ENCODE measurements at places on chromosomes 7 and 10.

GRCh38 chr10:43255634-43256431 is 11.0 kb downstream of the RASGEF1A start:
- no peak for DNase-seq

GRCh38 chr7:25238066-25238725 is 9.9 kb upstream of the NPVF start:
- no peak for DNase-seq

DNA sequence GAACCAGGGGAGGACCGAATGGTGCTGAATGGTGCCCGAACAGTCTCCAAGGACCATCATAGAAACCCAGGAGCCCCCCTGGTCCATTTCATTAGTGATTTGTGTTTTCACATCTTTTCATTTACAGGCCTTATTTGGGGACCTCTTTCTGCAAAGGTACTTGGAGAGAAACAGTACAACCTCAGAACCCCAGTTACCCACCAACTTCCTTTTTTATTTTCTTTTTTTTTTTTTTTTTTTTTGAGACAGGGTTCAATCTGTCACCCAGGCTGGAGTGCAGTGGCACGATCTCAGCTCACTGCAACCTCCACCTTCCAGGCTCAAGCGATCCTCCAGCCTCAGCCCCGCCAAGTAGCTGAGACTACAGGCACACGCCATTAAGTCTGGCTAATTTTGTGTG is 13.0 kb upstream of the ELN start:
- no peak for DNase-seq

GRCh38 chr10:102405632-102406031 is 10.1 kb downstream of the NFKB2 start:
- no peak for DNase-seq

DNA sequence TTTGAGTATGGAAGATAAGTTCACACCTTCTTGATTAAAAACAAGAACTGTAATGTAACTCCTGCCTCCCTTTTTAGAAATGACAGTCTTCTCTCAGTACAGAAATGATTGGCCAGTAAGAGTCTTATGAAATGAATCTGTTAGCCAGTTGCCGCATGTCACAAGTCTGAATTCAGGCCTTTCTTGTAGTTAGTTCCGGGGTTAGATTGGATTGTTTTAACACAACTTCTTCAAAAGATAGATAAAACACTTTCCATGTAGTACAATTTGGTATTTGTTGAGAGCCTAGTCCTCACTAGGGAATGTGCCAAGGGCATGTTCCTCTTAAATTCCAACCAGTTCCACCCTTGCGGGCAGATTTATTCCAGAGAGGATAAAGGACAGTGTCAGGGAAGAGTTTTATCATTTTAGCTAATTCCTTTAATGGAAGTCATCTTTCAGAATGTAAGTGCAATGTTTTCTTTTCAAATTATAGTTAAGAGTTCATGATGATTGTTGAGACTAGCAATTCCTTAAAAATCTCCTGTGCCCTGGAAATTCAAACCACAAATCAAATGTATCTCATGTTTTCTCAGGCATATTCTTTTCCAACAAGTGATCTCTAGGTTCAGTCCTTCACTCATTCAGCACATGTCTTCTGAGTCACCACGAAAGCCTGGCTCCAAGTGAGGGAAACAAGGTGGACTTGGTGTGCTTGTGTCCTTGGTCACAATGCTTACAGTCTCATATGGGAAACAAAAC is 4.1 kb downstream of the FHIP2A start:
- DNase-seq = no peak

- DNase-seq = no peak
These were observed 972 bp downstream of the ORC5 start for GRCh38 chr7:104206841-104207240.

- DNase-seq = no peak
These were observed 37.1 kb downstream of the COL13A1 start for GRCh38 chr10:69838853-69839252.

- DNase-seq = no peak
These were observed 606.0 kb upstream of the GHITM start for GRCh38 chr10:83533290-83533689.

DNA sequence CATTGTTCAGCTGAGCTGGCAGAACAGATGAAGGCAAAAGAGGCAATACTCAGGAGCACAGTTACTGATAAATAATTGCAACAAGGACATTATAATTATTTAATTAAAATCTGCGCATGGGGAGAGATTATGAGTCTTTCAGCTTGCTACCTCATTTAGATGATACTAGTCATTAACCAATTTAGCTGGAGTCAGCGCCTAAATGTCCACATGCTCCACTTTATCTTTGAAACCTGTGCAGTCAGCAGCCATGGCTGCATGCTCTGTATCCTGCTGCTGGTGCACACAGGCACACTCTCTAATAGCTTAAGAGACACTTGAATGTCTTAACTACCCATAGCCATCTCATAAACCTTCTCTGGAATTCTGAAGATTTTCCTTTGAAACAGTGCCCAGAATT is 196.8 kb downstream of the PPP1R3A start:
- no peak for DNase-seq

DNA sequence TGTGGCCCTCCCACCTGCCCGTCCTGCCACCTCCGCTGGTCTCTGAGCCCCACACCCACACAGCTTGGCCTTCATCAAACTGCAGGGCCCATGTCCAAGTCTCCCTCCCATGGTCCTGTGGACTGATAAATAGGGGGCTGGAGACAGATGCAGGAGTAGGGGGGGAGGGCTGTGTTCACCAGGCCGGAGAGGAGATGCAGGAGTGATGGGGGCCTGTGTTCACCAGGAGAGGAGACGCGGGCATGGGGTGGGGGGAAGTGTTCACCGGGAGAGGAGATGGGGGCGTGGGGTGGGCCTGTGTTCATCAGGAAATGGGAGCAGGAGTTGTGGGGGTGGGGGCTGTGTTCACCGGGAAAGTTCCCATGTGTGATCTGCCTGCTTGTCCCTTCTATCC is 37.0 kb downstream of the JAKMIP3 start:
- DNase-seq = no peak

- DNase-seq = no peak
These were observed 165.2 kb downstream of the RELN start for GRCh38 chr7:103824251-103824650.

DNA sequence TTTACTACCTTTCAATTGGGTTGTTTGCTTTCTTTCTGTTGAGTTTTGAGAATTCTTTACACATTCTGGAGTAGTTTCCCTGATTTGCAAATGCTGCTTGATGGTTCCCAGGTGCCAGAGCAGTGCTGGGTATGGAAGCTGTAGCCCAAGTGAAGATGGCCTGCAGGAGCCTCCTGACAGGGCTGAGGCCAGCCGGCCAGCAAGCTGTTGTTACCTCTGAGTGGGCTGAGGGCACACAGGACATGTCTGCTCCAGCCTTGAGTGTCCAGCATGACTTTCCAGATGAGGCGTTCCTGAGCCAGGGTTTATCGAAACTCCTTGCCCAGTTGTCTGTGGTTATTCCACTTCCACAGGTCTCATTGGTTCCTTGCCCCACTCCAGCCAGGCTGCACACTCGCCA is 164.6 kb upstream of the TNS3 start:
- no peak for DNase-seq

DNA sequence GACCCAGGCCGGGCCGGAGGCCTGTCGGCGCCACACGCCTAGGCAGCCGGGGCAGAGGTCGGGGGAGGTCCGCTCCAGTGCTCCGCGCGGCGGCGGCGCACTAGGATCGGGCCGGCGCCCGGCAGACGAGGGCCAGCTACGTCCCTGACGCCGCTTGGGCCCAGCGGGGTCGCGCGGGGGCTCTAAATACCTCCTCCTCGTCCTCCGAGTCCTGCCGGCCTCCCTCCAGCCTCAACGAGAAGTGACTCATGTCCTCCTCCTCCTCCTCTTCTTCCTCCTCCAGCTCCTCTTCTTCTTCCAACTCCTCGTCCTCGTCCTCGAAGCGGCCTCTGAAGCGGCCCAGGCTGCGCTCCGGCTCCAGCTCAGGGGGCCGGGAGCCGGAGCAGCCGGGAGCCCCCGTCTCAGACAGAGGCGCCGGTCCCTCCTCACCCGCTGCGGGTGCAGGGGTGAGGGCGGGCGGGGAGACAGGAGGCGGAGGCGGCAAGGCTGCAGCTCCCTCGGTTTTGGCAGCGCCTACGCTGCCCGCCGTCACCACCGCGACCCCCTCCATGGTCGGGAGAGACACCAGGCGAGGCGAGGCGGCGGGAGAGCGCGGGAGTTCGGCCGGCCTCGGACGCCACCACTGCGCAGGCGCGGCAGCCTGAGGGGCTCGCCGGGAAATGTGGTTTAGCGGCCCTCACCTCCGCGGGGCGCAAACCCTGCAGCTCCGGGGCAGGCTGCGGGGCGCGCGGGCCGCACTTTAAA is at the start of gene PCGF6:
TSS of gene PCGF6 (minus strand) at position 624 of the 744 bp plus-strand sequence. CDS start at position 550, 74 bp downstream.
- DNase-seq = peak; percentile 36

GRCh38 chr10:101143345-101143630 is 12.2 kb downstream of the TLX1 start:
- DNase-seq = no peak

DNA sequence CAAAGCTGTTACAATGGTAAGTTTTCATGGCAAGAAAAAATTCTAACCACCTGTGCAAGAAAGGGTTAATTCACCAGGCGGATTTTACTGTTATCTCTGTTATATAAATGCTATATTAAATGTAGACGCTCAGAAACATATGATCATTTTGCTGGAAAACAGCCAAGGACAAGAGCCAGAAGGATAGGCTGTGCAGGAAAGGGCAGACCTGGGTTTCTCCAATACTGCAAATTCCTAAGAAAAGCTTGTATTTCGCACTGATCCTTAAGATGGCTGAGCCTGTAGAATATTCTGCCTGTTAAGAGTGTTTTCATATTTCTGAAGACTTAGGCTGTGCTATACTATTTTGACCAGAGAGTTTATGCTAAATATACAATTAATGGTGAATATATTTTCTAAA is 564.1 kb upstream of the KCND2 start:
- no peak for DNase-seq

DNA sequence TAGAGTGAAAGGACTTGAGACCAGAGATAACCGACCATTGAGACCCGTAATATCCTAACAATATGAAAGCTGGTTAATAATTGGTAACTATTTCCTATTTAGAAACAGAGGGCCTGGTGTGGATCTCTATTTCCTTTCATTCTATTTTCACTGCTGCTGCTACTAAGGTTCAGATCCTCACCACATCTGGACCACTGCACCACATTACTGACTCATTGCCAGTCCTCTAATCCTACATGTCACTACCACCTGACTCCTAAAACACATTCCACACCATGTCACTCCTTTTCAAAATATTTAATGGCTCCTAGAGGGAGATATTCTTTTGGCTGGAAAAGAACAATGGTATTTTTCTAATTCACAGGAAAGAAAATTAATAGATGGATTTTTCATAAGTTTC is 6.4 kb downstream of the USP54 start:
- DNase-seq = no peak

All from activated naive CD4-positive, alpha-beta T cell (primary cell).